HCT116 (cell line): ENCODE measurements at places on chromosomes 5 and 9. TPM values are rescaled to one million over a fixed set of nuclear protein-coding genes. Genes with fewer than 3 reads are reported as not detected.

The AMBP gene
- total RNA-seq = 1.9 TPM

The ERBIN gene
- total RNA-seq = 57.4 TPM

The KCNMB1 gene
- total RNA-seq = not detected

The IL13 gene
- total RNA-seq = not detected

The PCDHB11 gene
- 0.07 TPM for total RNA-seq

The ANKRD34B gene
- total RNA-seq = not detected

The PLPP6 gene
- 5.0 TPM for total RNA-seq

The FOXD4L5 gene
- 0.61 TPM for total RNA-seq

The SGCD gene
- not detected for total RNA-seq

The CDKN2A gene
- 89.7 TPM for total RNA-seq

The ANKRD31 gene
- total RNA-seq = 0.30 TPM
